ENCODE measurements at places on chromosomes 12 and 14.
A peak's percentile ranks its signal among the peaks of the same experiment; 100 is the strongest.

DNA sequence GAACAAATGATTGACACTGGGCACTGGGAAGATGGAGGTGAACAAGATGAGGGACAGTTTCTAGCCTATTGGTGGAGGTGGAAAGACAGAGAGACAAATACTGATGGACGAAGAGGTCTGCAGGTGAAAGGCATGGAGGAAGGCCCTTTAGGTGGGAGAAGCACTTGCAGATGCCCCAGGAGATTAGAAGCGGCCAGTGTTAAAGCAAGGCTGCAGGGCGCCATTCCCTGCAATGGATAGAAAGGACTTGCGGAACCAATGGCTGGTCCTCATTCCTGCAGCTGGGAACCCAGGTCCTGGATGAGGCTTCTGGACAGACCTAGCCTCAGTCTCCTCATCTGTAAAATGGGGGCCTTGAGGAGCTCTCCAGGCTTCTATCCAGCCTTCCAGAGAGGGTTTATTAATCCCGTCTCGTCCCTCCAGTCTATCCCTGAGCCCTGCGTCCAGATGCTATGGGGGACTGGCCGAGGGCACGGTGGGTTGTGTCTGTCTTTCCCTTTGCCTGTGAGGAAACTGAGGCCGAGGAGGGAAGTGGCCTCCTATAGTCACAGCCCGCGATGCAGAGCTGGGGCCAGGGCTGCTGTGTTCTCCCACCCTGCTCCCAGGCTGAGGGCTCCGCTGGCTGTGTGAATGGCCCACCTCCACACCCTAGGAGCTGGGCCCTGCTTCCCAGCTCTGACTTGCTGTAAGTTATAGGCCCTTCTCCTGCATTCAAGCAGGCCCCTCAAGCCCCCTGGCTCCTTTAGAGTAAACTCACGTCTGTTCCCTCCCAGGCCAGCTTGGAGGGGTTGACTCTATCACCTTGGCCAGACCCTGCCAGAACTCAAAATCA lies 33.0 kb downstream of the CYP46A1 start:
- no peak for DNase-seq

- peak; percentile 93 for DNase-seq
These were observed 26.2 kb downstream of the KITLG start for GRCh38 chr12:88553941-88554658.

DNA sequence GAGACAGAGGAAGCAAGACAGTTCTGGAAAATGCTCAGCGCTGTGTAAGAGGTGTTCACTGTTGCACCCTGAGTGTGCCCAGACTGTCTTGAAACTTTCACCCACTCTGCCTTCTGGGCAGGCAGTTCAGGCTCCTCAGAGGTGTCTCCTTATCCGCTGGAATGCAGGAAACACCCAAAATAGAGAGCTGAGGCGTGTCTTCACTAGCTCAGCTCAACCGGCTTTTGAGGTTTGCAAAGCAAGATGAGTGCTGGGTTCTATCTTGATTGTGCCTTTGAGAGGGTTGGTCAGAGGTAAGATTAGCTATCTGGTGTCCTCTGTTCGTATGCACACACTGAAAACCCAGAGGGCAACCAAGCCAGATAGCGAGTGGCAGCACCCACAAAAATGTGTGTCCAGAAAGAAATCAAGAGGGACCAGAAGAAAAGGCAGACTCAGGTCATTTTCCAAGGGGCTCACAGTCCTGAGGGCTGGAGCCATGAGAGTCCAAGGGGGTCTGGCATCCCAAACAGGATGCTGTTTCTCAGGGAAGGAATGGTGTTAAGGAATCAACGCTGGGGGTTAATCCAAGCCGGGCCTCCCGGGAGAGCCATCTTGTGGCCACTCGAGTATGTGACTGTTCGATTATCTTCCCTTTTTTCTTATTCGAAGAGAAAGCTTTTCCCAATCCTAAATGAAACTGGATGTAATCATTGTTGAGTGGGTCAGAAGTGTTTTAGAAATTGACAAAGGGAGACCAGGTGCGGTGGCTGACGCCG lies 47.1 kb downstream of the TBX3 start:
- no peak for DNase-seq

GRCh38 chr12:131527736-131528135 lies 183.2 kb upstream of the SFSWAP start:
- DNase-seq, result no peak

GRCh38 chr12:49232940-49233841 lies 31.7 kb upstream of the TUBA1C start:
- DNase-seq, result peak; percentile 32
